Retina (tissue), 1 donor: ENCODE measurements at places on chromosomes 7 and 10.
A peak's percentile ranks its signal among the peaks of the same experiment; 100 is the strongest.

DNA sequence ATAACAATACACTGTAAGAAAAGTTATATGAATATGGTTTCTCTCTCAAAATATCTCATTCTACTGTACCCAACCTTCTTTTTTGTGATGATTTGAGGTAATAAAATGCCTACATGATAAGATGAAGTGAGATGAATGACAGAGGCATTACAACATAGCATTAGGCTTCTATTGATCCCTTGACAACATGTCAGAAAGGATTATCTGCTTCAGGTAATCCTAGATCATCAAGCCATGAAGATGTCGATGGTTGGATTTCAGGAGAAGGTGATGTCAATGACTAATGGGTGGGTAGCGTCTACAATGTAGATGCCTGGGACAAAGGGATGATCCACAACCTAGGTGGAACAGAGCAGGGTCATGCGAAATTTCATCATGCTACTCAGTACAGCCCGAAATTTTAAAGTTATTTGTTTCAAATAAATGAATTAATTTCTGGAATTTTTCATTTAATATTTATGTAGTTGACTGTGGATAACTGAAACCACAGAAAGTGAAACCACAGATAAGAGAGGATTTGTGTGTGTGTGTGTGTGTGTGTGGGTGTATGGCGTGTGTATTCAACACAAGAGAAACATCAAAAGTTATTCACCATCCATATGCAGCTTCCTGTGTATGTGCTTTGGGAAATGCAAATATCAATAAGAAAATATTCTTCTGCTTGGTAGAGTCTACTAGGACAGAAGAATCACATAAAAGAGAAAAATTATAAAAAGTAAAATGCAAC is 77.0 kb downstream of the MAGI2 start:
- DNase-seq = peak; percentile 15

GRCh38 chr10:112159469-112159868 is 24.1 kb downstream of the GPAM start:
- DNase-seq = no peak

DNA sequence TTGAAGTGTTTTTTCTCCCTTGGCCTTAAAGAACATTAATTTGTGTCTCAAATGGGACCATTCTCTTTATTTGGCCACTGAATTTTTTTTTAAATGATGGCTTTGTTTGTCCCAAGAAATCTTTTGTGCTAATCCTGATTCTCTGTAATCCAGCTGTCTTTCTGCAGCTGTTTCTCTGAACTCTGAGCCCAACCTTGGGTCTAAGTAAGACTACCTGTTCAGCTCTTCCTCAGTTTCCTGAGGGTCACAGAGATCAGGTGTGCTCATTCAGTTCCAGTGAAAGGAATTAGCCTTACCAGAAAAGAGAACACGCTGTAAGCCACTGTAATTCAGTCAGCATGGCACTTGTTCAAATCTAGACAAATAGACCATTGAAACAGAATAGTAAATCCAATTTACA is 94.2 kb downstream of the ANKIB1 start:
- no peak for DNase-seq

GRCh38 chr7:46930366-46930765 is 651.5 kb downstream of the TNS3 start:
- DNase-seq = no peak

DNA sequence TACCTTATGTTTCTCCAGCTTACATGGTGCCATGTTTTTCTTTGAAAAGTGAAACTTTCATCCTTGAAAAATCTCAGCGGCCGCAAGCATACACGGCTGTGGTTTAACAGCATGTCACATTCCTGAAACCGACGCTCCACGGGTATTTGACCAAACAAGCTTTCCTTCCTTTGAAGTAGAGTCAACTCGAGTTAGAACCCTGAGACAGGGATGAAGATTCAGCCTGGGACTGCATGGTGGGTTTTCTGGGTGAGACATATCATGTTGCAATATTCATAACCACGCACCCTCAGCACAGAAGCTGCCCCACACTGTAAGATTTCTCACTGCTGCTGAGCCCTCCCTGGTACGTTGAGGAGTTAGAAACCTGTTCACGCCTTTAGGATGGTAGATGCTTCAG is 8.1 kb downstream of the CYP26A1 start:
- no peak for DNase-seq

GRCh38 chr7:69840248-69840647 is 242.0 kb downstream of the AUTS2 start:
- no peak for DNase-seq

GRCh38 chr10:94138391-94138790 is 144.7 kb downstream of the PLCE1 start:
- no peak for DNase-seq

DNA sequence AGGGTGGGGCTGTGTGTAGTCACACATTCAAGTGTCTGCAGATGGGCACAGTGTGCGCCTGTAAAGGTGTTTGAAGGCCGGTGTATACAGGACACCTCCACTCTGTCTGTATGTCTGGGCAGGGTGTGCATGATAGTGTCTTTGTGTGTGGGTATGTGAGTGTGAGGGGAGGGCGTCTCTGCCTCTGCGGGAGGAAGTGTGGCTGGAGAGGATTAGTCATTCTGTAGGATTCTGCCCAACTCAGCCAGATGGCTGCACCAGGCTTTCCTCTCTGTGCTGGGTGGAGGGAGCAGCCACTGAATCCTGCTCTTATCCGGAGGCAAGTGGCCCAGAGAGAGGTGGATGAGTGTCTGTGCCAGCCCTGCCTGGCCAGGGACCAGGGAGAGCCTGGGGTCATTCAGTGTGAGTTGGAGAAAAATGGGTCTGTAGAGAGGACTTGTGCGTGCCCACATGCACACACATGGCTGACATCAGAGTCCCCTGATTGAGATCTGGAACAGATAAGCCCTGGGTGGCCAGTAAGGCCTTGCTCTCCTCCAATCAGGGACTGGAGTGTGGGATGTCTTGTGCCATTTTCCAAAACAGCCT is 1.7 kb downstream of the SFXN3 start:
- DNase-seq = peak; percentile 63

DNA sequence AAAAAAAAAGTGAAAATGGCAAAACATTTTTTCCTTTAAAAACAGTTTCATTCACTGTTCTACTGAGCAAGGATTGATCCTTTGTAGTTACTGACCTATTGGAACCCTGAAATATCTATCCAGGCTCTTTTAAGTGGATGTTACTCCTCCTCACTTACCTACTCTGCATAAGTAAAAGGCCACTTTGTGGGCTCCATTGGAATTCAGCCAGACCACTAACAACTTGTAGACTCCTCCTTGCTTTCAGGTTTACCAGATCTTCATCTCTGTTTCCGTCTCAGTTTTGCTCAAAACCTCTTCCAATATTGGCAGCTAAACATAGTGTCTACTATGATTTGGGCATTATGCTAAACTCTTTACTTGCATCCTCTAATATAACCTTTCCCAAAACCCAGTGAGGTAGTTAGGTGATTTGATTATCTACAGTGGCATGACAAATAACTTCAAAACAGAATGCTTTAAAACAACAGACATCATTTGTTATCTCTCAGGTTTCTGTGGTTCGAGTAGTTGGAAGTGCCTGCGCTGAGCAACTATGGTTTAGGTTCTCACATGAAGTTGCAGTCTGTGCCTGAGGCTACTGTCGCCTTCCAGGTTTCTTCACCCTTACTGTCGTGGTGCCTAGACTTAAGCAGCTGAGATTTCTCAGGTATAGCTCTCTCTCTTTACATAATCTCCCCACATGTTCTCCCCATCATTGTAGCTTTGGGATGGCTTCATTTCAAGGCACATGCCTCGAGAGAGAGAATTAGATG is 698.2 kb downstream of the REEP3 start:
- DNase-seq = no peak

DNA sequence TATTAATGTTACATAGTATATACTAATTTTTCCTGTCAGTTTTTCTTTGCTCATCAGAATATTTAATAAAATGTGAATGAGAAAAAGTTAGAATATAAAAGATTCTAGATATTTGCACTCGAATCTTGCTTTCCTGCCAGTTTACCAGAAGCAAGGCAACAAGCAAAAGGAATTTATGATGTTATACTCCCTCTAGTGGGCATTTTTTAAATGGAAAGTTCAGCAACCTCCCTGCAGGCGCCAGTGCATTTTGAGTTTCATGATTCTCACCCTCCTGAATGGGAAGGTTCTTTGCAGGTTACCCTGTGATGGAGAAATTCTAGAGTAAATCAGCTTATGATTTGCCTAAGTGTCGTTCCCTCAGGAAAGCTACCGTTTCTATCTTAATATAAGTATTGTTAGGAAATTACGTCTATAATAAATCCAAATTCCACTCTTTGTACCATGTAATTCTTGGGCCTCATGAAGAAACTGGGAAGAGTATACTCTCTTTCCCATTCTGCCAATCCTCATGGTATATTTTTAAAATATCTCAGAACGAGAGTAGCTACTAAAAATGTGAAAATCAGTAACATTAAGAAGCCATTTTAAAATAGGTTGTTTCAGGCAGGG is 350.0 kb downstream of the CRPPA start:
- peak; percentile 63 for DNase-seq

DNA sequence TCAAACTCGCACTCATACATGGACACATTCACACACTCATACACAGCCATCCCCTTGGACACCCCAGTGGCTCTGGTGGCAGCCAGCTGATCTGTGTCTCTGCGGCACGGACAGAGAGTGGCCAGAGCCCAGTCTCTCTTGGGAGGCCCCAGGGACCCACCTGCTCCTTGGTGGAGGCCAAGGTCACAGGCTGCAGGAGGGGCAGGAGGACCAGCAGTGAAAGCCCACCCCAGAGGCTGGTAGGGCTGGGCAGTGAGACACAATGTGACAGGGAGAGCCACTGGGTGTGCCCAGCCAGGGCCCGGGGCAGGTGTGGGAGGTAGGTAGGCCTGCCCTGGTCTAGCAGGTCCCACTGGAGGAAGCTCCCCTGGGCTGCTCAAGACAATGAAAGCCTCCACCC is 18.5 kb downstream of the SHH start:
- no peak for DNase-seq

DNA sequence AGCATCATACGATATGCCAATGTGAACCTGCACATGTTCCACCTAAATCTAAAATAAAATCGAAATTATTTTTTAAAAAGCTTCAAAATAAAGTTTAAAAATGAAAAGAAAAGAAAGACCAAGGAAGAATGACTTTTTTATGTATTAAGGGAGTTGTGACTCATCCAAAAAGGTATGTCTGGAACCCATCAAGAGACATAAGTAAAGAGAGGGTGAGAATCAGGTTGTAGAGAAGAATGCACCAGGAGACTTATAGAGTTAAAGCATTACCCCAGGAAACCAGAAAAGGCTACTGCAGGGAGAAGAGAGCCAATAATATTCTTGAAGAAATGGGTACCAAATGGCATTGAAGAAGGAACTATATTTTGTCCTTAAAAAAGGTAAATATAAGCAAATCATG is 69.8 kb downstream of the CTTNBP2 start:
- DNase-seq = no peak
